Smooth muscle cell of bladder (primary cell): ENCODE measurements at places on chromosomes 1 and 21. TPM values are rescaled to one million over a fixed set of nuclear protein-coding genes. Genes with fewer than 3 reads are reported as not detected.

The RBM11 gene
- not detected in 2 replicates for total RNA-seq

The HMCN1 gene
- total RNA-seq = 15.4 and 41.6 TPM in 2 replicates

The HES2 gene
- total RNA-seq = 0.09 and 0.14 TPM in 2 replicates

The CD84 gene
- not detected in 2 replicates for total RNA-seq

The LAD1 gene
- total RNA-seq = 0.28 TPM in 1 of 2 replicates, not detected in the other

The PADI3 gene
- not detected in 2 replicates for total RNA-seq

The KRTAP19-3 gene
- total RNA-seq = not detected in 2 replicates

The ZNF593 gene
- total RNA-seq = 27.0 and 32.4 TPM in 2 replicates

The KRTAP21-3 gene
- total RNA-seq = not detected in 2 replicates

The IFT25 gene
- 16.5 and 23.8 TPM in 2 replicates for total RNA-seq

The SLC1A7 gene
- total RNA-seq = 1.00 and 5.8 TPM in 2 replicates

The RGS7 gene
- total RNA-seq = under 0.01 TPM in 2 replicates

The LCE1E gene
- total RNA-seq = not detected in 2 replicates

The SPRR2G gene
- not detected in 2 replicates for total RNA-seq

The TMPRSS15 gene
- not detected in 2 replicates for total RNA-seq

The METTL18 gene
- 5.4 and 7.3 TPM in 2 replicates for total RNA-seq

The NMNAT2 gene
- 0.18 and 0.28 TPM in 2 replicates for total RNA-seq

The CELA2A gene
- total RNA-seq = 0.14 and 0.37 TPM in 2 replicates

The MIS18A gene
- total RNA-seq = 3.5 and 5.0 TPM in 2 replicates

The AVPR1B gene
- not detected in 2 replicates for total RNA-seq

The PBXIP1 gene
- 97.0 and 105 TPM in 2 replicates for total RNA-seq

The OR2AK2 gene
- total RNA-seq = not detected in 2 replicates

The C4BPA gene
- under 0.01 TPM in 1 of 2 replicates, not detected in the other for total RNA-seq

The CTTNBP2NL gene
- total RNA-seq = 8.4 and 9.4 TPM in 2 replicates

The ANKRD45 gene
- total RNA-seq = 0.14 TPM in 1 of 2 replicates, not detected in the other

The ZNF683 gene
- total RNA-seq = not detected in 2 replicates

The TRIM62 gene
- 1.8 and 2.3 TPM in 2 replicates for total RNA-seq

The EPHA8 gene
- not detected in 2 replicates for total RNA-seq

The VWA5B1 gene
- not detected in 2 replicates for total RNA-seq

The TNNT2 gene
- under 0.01 and 0.09 TPM in 2 replicates for total RNA-seq

The LORICRIN gene
- total RNA-seq = not detected in 2 replicates

The LCE2A gene
- total RNA-seq = not detected in 2 replicates

The AMY1C gene
- not detected in 2 replicates for total RNA-seq

The STUM gene
- under 0.01 TPM in 1 of 2 replicates, not detected in the other for total RNA-seq

The ITSN1 gene
- total RNA-seq = 40.2 and 45.0 TPM in 2 replicates

The MTARC1 gene
- 6.2 and 6.8 TPM in 2 replicates for total RNA-seq

The C1QB gene
- total RNA-seq = not detected in 2 replicates
